Esophagus squamous epithelium (tissue), 5 donors: ENCODE measurements at places on chromosomes 6 and 20.

DNA sequence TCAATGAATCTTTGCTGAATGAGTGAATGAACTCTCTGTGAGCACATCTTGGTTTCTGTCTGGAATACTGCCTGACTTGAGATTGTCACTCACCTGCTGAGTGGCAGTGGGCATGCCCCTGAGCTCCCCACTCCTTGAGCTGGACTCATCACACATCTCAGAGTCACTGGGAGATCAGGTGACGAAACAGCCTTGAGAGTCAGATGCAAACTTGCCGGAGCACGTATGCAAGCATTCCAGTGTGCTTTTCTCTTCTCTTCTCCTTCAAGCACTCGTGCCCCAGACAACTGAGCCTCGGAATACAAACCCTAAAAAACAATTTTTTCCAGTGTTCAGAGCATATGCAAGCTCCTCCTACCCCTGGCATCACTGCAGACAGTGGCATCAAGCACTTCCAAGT, 9.4 kb upstream of the BMP7 start:
- no peak for DNase-seq

GRCh38 chr20:53900380-53900999, 169.9 kb downstream of the BCAS1 start:
- DNase-seq, result no peak

- DNase-seq, result no peak
These were observed 9.1 kb downstream of the HIVEP2 start for GRCh38 chr6:142935553-142936517.

DNA sequence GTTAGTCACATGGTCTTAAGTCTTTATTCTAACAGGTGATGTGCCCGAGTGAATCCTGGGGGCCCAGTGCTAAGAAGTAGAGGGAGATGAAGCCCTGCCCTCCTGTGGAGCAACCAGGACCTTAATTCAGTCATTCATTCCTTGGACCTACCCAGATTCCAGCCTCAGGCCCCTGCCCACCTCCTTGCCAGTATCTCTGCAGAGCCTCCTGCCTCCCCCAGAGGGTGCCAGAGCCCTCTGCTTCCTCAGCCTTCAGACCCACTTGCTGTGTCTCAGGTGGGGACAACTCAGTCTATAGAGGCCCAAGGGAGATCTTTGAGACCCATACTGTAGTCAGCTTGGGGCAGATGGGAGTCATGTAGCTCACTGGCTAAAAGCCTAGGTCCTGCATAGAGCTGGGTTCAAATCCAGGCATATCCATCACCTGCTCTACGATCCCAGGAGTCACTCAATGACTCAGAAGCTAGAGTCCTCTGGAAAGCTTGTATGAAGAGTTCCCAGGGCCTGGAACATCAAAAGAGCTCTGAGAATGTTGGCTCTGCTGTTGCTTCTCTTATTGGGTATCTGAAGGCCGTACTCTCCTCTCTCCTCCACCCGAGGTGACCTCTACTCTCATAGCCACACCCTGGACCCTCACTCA, 3.9 kb upstream of the SIGLEC1 start:
- DNase-seq, result no peak

GRCh38 chr6:17367868-17368267, 25.5 kb upstream of the CAP2 start:
- DNase-seq, result no peak

GRCh38 chr6:24233813-24234442, 107.9 kb downstream of the NRSN1 start:
- DNase-seq, result no peak

DNA sequence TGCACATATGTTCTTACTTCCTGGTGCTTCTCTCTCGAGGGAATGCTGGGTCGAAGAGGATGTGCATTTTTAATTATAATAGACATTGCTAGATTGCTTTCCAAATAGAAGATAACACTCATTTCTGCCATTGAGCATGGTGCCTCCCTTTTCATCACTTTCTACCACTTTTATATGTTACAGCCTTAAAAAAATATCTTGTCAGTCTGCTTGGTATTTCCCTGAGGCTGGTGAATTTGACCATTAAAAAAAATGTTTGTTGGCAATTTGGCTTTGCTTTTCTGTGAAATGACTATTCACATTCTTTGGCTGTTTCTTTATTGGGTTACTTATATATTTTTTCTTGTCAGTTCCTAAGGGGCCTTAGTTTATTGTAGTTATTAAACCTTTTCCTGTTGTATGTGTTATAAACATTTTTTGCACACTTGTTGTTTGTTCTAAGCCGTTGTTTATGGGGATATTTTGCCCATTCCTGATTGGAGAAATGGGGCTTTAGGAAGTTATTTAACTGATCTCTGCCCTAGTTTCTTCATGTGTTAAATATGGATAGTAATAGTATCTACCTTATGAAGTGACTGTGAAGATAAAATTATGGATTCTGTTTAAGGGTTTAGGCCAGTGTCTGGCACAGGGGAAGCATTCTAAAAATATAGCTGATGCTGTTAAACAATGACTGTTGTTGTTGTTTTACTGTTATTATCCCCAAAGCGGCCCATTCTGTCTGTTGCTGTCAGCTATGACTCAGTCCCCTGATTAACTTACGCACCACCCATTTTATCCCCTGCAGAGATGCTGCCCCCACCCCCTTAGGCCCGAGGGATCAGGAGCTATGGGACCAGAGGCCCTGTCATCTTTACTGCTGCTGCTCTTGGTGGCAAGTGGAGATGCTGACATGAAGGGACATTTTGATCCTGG, 3.8 kb downstream of the DDR1 start:
- DNase-seq, result no peak

DNA sequence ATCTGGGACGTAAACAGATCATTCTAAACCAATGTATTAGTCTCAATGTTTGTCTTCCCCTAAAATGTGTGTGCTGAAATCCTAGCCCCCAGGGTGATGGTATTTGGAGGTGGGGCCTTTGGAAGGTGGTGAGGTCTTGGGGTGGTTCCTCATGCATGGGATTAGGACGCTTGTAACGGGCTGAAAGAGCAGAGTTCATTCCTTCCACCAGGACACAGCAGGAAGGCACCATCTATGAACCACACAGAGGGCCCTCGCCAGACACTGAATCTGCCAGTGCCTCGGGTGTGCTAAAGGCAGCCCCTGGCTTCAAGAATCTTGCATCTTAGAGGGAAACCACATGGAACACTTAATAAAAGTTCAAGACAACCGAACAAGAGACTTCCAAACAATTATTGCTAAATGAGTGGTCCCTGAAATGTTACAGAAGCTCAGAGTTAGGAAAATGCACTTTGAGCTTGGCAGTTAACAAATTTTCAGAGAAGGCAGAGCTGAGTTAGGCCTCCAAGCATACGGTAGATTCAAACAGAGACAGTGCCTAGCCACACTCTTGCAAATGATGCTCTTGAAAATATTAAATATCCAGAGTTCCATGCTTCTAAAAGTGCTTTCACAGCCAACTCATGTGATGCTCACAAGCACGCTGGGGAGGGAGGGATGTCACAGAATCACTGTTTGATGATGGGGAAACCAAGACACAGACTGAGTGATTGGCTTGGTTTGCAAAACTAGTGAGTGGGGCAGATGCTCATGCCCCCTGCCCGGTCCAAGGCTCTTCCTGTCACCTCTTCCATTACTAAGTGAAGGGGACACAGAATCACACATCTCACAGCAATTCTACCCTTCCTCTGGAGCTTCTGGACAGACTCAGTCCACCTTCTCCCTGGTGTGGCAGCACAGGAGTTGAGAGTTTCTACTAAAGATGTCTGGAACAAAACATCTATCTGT, 27.4 kb downstream of the TBC1D7 start:
- DNase-seq, result no peak

DNA sequence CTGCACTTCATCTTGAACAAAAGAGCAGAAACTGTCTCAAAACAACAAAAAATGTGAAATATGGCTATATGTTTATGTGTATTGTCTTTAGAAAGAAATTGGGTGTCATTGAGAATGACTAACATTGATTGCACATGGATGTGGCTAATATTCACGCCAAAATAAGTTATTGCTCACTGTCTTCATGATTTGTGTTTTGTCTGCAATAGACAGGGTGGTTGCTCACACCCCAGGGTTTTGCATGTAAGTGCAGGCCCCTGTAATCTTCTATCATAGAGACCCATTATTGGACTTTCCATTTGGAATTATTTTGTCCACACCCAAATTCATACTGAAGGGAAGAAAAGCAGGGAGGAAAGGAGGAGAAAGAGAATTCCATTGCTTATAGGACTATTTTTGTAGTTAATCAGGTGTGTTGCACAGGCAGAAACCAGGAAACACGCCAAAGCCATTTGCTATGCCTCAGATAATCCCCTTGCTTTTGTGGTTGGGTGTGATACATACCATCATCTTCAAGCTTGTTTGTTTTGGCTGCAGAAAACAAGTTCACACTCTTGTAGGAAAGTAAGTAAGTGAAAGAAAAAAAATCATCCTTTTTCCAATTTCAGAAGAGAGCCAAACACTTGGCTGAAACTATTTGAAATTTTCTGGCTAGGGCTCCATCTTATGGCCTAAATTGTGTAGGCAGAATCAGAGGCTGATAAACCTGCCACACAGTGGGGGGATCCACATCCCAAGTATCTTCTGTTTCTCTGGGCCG, 214.1 kb downstream of the COL12A1 start:
- DNase-seq, result no peak

GRCh38 chr6:308307-308706, 16.0 kb downstream of the DUSP22 start:
- DNase-seq, result no peak

DNA sequence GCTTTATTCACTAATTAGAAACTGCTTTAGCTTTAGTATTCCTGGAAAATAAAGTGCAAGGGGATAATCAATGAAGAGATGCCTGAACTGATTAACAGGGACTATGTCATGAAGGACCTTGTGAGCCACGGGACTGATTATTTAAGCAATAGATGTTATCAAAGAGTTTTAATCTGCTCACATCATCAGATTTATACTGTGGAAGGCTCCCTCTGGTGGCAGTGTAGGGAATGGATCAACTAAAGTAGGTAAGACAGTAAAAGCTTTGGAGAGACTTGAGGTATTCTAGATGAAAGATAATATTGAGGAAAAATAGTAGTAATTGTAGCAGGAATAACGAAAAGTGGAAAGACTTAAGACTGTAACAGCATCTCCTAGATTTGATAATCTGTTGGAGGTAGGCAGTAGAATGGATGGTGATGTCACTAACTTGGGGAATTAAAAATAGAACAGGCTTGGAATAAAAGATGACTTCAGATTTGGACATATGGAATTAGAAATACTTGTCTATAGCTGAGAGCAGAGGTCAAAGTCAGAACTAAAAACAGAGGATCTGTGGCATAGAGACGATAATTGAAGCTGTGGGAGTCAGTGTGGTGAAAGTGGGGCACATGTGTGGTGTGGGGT, 80.3 kb upstream of the HTR1E start:
- no peak for DNase-seq
